ENCODE measurements at places on chromosomes 1 and 21. TPM values are rescaled to one million over a fixed set of nuclear protein-coding genes. Genes with fewer than 3 reads are reported as not detected.

The MRPS6 gene
- total RNA-seq, result 27.9 TPM

The AVPR1B gene
- not detected for total RNA-seq

The EFCAB7 gene
- total RNA-seq, result 4.7 TPM

The LHX8 gene
- total RNA-seq, result not detected

The E2F2 gene
- total RNA-seq, result 0.35 TPM

The SYT11 gene
- total RNA-seq, result 62.4 TPM

The TLR5 gene
- 5.4 TPM for total RNA-seq

The GBP5 gene
- total RNA-seq, result 7.3 TPM

The SH2D2A gene
- total RNA-seq, result 1.1 TPM

The NBPF4 gene
- total RNA-seq, result not detected

The UMODL1 gene
- total RNA-seq, result not detected

The AXDND1 gene
- not detected for total RNA-seq

The LCE3D gene
- total RNA-seq, result not detected

The GJA9 gene
- total RNA-seq, result not detected
